ENCODE measurements at places on chromosomes 13 and 19.

GRCh38 chr19:10551698-10552301 lies 8.1 kb downstream of the ATG4D start:
- DNase-seq = no peak

DNA sequence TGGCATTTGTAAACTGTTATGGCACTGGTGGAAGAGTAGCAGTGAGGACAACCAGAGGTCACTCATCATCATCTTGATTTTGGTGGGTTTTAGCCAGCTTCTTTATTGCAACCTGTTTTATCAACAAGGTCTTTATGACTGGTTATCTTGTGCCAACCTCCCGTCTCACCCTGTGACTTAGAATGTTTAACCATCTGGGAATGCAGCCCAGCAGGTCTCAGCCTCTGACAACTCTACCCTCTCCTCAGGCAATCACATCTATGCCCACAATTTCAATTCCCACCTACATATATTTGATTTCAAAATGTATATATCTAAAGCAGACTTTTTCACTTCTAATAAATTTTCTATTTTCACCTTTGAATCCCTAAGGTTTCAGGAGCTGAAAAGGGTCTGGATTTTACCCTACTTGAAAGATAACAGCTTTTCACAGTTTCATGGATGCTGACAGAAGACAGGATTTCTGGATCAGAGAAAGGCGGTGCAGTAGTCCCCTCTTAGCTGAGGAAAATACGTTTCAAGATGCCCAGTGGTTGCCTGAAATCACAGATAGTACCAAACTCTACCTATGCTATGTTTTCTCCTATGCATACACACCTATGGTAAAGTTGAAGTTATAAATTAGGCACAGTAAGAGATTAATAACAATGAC lies 1171.8 kb downstream of the DIAPH3 start:
- no peak for DNase-seq

GRCh38 chr19:40392894-40393517 lies 3.0 kb upstream of the HIPK4 start:
- no peak for DNase-seq

GRCh38 chr13:28349371-28349770 lies 145.6 kb downstream of the FLT1 start:
- no peak for DNase-seq

DNA sequence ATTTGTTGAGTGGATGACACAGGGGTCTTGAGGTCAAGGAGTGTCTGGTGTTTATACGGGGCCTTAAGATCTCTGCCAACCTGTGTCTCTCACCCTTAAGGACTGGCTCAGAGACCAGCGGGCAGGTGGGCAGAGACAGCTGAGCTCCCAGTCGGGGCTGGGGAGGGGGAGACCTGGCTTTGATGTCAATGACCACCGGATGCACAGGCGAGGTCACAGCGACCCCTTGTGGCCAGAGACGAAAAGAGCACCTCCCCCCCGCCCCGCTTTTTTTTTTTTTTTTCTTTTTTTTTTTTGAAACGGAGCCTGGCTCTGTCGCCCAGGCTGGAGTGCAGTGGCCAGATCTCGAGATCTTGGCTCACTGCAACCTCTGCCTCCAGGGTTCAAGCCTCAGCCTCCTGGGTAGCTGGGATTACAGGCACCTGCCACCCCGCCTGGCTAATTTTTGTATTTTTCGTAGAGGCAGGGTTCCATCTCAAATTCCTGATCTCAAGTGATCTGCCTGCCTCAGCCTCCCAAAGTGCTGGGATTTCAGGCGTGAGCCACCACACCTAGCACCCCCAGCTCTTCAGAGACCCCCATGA lies 12.1 kb upstream of the KLK14 start:
- DNase-seq = peak; percentile 50

- peak; percentile 85 for DNase-seq
These were observed 501.5 kb downstream of the SUCLA2 start for GRCh38 chr13:47499358-47500150.

DNA sequence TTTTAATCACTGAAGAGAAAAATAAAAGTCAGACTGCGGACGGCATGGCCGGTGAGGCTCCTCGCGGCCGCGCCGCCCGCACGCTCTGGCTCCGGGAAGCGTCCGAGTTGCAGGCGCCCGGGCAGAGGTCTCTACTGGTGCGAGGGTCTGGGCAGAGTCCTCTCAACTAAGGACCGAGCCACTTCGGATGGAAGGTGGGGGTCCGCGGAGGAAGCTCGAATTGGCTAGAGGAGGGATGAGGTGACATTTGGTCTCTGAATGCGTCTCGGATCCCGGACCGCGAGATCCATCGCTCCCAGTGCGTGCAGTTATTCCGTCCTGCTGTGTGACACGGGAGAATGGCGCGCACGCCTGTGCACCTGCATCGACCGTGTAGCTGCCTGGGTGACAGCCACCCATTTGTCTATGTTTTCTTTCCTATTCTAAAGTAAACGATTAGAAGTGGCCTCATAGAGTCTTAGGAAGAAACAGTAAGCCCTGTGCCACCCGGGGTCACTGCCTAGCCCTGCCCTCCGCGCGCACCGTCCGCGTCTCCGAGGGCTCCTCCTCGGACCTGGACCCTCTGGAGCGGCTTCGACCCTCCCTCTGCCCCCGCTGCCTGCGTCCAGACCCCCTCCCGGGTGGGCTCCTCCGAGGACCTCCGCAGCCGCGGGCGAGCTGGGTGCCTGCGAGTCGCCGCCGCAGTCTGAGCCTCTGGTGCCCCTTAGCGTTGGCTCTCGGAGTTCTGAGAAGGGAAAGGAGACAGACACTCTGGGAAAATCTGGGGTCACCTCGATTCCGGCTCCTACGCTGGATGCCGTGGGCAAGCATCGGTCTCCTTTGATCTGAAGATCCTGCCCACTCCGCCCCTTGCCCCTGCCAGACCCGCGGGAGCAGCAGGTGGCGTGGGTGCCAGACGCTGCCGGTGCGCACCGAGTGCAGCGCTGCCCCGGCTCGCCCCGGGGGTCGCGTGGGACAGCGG lies 347.4 kb downstream of the LIG4 start:
- DNase-seq = no peak

- DNase-seq = no peak
These were observed 701.1 kb downstream of the PCDH9 start for GRCh38 chr13:66528944-66529576.

GRCh38 chr19:17778251-17778967 lies 16.5 kb upstream of the B3GNT3 start:
- DNase-seq = peak; percentile 83

GRCh38 chr13:44810061-44810840 lies 179.0 kb downstream of the NUFIP1 start:
- DNase-seq = no peak

DNA sequence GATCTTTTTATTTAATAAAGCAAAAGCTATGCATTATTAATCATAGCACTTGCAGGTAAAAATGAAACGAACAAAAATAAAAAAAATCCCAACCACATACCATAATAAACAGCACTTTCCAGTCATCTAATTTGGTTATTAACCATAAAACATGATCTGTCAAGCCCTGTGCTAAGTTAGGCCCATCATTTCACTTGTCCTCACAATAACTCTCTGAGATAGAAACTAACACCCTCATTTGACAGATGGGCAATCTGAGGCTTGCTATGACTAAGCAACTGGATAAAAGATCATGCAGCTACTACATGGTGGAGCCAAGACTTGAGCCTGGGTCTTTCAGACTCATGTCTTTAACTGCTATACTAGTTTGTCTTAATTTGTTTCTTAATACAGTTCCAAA lies 21.8 kb downstream of the PROSER1 start:
- no peak for DNase-seq

GRCh38 chr13:73960474-73960873 lies 173.7 kb downstream of the KLF12 start:
- no peak for DNase-seq

DNA sequence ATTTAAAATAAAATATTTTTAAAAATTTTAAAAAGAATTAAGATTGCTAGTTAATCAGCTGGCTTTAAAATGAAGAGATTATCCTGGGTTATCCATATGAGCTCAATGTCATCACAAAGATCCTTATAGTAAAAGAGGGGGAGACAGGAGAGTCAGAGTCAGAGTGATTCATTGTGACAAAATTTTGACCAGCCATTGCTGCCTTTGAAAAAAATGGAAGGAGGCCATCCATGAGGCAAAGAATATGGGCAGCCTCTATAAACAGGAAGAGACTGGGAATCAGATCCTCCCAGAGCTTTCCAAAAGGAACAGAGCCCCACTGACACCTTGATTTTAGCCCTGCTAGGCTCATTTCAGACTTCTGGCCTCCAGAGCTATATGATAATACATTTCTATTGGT lies 9.3 kb upstream of the RUBCNL start:
- DNase-seq = no peak

DNA sequence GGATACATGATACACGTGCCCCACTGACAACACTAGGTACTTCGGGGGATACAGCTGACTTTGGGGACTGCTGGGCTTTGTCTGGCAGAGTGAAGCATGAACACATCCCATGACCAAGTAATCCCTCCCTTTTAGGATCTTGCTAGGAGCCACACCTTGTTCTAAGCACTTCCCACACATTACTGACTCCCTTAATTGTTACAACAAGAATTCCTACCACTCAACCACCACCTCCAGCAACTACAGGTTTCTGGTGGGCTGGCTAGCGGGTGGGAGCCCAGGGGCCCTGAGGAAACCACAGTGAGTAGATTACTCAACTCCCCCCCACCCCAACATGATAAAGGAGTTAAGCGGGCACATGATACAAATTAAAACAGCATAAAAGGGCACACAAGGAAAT lies 7.2 kb upstream of the SLC35E1 start:
- no peak for DNase-seq

Data from inflammatory macrophage treated with lipopolysaccharide for 1 hour (primary cell).